Calu3 (cell line): ENCODE measurements at places on chromosomes 2 and 18. TPM values are rescaled to one million over a fixed set of nuclear protein-coding genes. Genes with fewer than 3 reads are reported as not detected.
A peak's percentile ranks its signal among the peaks of the same experiment; 100 is the strongest.

- DNase-seq: peak; percentile 24
- no peaks in the 10 kb centered on the region for H3K27me3 ChIP-seq
- H3K36me3 ChIP-seq: peaks cover 57% of the 10 kb centered on the region
- H3K4me1 ChIP-seq: peaks cover 26% of the 10 kb centered on the region
Observed at GRCh38 chr2:73232403-73233153, 461 bp downstream of the PRADC1 start.

DNA sequence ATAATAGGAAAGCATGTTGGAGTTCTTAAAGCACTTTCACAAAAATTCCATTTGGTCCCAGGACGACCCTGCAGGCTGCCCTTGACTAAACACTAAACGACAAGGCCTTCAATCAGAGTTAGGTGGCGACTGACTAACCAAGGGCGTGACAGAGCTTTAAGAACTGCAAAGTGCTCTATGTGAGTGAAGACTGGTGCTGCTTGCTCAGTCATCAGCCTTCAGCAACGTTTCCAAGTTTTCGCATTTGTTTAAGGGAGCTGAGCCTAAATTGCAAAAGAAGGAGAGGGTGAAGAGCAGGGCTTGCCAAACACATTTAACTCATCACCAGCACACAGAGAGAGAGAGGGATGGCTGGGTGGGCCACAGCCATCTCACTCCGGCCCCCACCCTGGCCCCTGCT, 204.7 kb upstream of the PID1 start:
- H3K36me3 ChIP-seq: no peaks in the 10 kb centered on the region
- H3K27ac ChIP-seq: peak overlapping the region; percentile 47
- no peaks in the 10 kb centered on the region for H3K27me3 ChIP-seq

DNA sequence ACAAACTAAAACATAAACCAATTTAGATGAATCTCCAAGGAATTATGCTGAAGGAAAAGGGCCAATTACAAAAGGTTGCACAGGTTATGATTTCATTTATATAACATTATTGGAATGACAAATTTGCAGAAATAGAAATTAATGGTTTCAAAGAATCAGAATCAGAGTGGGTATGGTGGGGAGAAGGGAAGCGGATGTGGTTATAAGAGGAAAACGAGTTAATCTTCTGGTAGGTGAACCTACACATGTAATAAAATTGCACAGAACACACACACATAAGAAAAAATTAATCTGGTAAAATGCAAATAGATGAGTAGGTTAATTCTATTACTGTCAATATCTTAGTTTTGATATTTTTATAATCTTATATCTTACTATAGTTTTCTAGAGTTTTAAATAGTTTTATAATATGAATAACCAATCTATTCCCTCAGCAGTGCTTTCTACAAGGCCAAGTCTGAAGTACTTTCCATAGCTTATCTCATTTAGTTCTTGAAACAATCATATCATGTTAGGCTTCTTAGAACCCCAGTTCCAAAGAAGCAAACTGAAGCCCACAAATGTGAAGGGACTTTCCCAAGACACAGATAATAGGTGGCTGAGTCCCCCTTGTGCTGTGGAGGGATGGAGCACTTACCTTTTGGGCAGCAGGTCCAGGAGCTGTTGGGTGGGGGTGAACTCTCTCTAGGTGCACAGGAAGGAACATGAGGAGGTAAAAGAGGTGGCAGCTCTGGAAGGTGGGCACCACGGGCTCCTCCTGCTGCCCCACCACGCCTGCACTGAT, 31.5 kb downstream of the ZNF519 start:
- H3K4me1 ChIP-seq: no peaks in the 10 kb centered on the region
- H3K4me3 ChIP-seq: no peak overlapping the region
- no peak for DNase-seq
- no peaks in the 10 kb centered on the region for H3K27me3 ChIP-seq

DNA sequence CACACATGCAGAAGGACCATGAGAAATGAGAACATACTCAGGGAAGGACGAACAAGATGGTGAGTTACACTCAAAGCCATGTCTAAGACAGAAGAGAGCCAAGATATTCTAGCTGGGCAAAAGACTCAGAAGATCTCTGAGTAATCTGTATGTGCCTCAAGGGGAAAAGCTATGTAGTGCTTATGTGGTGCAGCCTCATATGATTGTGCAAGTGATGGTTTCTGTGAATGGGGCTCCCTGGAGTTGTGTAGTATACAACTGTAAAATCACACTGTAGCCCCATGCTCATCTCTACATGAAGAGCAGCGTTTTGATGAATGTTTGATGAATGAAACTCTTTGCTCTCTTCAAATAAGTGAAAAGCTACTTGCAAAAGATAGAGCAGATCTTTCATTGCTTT, 57.5 kb downstream of the OSR1 start:
- H3K27me3 ChIP-seq: no peaks in the 10 kb centered on the region
- no peak overlapping the region for H3K4me3 ChIP-seq
- H3K4me1 ChIP-seq: peaks cover 8% of the 10 kb centered on the region
- no peaks in the 10 kb centered on the region for H3K36me3 ChIP-seq
- H3K27ac ChIP-seq: no peak overlapping the region

GRCh38 chr2:175293776-175294175, 112.3 kb upstream of the ATP5MC3 start:
- DNase-seq: no peak
- no peaks in the 10 kb centered on the region for H3K36me3 ChIP-seq
- no peak overlapping the region for H3K27ac ChIP-seq
- H3K27me3 ChIP-seq: peaks cover 93% of the 10 kb centered on the region

DNA sequence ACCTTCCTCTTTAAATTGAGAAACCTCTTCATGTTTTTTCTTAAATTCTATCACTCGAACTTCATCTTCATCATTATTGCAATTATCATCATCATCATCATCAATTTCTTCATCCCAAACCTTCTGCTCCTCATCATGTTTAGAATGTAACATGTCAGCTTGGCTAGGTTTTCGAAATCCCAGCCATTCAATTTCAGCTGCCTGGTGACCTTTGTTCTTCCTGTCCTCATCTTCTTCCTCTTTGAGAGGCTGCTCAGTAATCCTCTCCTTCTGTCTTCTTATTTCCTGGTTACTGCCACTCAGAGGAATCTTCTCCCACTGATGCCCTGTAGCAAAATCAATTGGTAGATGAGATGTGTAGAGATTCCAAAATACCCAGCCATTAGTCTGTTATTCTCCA, 4.2 kb downstream of the ERMN start:
- H3K4me3 ChIP-seq: no peak overlapping the region
- H3K27me3 ChIP-seq: no peaks in the 10 kb centered on the region
- no peak overlapping the region for H3K27ac ChIP-seq
- no peaks in the 10 kb centered on the region for H3K36me3 ChIP-seq

The TMEM163 gene
- 2.5 and 3.5 TPM in 2 replicates for total RNA-seq

- DNase-seq: no peak
- no peak overlapping the region for H3K4me3 ChIP-seq
- H3K4me1 ChIP-seq: no peaks in the 10 kb centered on the region
- no peak overlapping the region for H3K27ac ChIP-seq
Observed at GRCh38 chr18:2204736-2205135, 366.6 kb downstream of the METTL4 start.

DNA sequence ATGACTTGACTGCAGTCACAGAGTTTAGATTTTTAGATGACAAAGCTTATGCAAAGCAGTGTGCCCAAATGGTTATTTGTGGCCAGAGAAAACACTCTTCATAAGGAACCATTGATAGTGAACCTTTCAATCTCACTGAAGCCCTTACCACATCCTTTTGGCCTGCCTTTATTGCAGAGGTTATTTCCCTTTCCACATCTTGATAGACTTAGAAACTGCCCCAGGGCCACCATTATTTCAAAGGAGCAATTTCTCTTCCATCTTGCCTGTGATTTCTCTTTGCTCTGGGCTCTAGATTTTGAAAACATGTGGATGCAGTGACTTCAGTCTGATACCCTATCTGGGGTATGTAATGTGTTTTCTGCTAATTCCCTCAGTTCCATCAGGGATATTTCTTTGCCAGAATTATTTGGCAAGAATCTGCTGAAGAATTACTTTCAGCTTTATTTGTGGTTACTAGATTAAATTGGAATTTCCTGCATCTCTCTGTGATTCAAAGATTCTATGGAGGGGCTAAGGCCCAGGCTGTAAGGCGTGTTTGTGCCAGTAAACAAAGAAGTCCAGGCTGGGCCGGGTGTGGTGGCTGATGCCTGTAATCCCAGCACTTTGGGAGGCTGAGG, 51.0 kb downstream of the MOGAT1 start:
- peak overlapping the region; percentile 77 for H3K27ac ChIP-seq
- H3K36me3 ChIP-seq: peaks cover 76% of the 10 kb centered on the region
- H3K27me3 ChIP-seq: no peaks in the 10 kb centered on the region
- H3K4me1 ChIP-seq: no peaks in the 10 kb centered on the region
- no peak overlapping the region for H3K4me3 ChIP-seq

- no peak for DNase-seq
- H3K36me3 ChIP-seq: no peaks in the 10 kb centered on the region
- no peak overlapping the region for H3K4me3 ChIP-seq
- H3K27ac ChIP-seq: no peak overlapping the region
- H3K27me3 ChIP-seq: no peaks in the 10 kb centered on the region
Observed at GRCh38 chr2:155209696-155210450, 511.4 kb downstream of the KCNJ3 start.

- DNase-seq: no peak
- H3K4me3 ChIP-seq: no peak overlapping the region
- no peaks in the 10 kb centered on the region for H3K27me3 ChIP-seq
- H3K4me1 ChIP-seq: peaks cover 15% of the 10 kb centered on the region
- peaks cover 23% of the 10 kb centered on the region for H3K36me3 ChIP-seq
Observed at GRCh38 chr2:161173541-161174194, 13.4 kb downstream of the TANK start.

GRCh38 chr2:60118061-60118460, 435.4 kb downstream of the BCL11A start:
- no peaks in the 10 kb centered on the region for H3K36me3 ChIP-seq
- H3K27me3 ChIP-seq: no peaks in the 10 kb centered on the region
- H3K27ac ChIP-seq: no peak overlapping the region
- no peaks in the 10 kb centered on the region for H3K4me1 ChIP-seq
- DNase-seq: no peak

DNA sequence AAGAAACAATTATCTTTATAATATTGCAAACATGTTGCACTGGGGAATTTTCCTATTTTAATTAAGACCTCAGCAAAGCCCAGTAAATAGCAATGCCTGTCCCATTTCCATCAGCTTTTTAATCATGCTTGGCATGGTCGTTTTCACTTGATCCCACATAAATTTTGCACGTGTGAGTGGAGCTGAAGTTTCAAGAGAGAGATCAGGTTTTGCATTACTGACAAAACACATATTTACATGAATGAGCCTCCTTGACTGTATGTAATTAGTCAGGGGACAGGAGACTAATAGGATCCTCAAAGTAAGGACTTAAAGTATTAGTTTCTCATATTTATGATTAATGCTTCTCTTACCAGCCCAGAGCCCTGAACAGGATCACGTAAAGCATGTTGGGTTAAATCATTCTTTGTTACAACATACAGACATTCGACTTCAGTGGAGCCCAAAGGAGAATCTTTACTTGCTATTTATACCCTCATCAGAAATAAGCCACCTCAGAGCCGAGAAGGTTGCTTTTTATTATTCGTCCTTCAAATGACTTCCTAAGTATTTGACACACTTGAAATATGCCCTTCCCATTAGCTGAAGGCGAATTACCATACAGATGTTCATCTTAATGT, 711.3 kb downstream of the GALR1 start:
- H3K27me3 ChIP-seq: no peaks in the 10 kb centered on the region
- no peaks in the 10 kb centered on the region for H3K4me1 ChIP-seq
- no peak overlapping the region for H3K4me3 ChIP-seq
- H3K27ac ChIP-seq: no peak overlapping the region
- no peak for DNase-seq

- H3K27ac ChIP-seq: peak overlapping the region; percentile 40
- no peak overlapping the region for H3K4me3 ChIP-seq
- H3K4me1 ChIP-seq: no peaks in the 10 kb centered on the region
- DNase-seq: peak; percentile 48
Observed at GRCh38 chr18:10213526-10213925, 240.9 kb upstream of the APCDD1 start.

- H3K36me3 ChIP-seq: no peaks in the 10 kb centered on the region
- no peak for DNase-seq
- H3K4me1 ChIP-seq: peaks cover under 1% of the 10 kb centered on the region
- H3K27ac ChIP-seq: no peak overlapping the region
Observed at GRCh38 chr2:12613137-12613835, 103.5 kb upstream of the TRIB2 start.

DNA sequence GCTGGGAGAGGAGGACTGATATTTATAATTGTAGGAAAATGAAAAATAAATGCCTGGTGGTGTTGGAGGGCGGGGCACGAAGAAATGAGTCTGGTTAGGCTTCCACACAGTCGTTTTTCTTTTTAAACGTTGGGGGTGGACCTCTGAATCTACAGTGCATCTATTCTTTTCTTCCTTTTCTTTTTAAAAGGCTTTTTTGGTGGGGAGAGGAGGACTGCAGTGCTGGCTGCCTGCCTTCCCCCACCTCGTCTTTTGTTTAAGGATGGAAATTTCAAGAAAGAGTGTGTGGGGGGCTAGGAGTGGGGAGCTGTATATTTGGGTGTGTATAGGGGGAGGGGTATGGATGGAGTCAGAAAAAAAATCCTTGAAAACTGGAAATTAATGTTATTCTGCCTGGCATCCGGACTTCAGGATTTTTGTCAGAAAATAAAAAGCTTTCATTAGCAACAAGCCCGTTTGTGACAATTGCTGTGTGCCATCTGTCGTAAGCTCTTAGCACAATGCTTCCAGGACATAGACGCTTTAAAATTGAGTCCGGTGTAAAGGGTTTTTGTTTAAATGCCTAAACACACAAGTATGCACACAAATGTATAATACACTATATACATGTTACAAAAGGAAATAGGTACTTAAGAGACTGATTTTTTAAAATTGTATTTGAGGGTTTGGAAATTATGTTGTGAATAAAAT, 1.1 kb downstream of the MAP2 start:
- H3K4me3 ChIP-seq: peak overlapping the region; percentile 94
- H3K36me3 ChIP-seq: peaks cover 23% of the 10 kb centered on the region
- no peak for DNase-seq
- no peaks in the 10 kb centered on the region for H3K27me3 ChIP-seq

DNA sequence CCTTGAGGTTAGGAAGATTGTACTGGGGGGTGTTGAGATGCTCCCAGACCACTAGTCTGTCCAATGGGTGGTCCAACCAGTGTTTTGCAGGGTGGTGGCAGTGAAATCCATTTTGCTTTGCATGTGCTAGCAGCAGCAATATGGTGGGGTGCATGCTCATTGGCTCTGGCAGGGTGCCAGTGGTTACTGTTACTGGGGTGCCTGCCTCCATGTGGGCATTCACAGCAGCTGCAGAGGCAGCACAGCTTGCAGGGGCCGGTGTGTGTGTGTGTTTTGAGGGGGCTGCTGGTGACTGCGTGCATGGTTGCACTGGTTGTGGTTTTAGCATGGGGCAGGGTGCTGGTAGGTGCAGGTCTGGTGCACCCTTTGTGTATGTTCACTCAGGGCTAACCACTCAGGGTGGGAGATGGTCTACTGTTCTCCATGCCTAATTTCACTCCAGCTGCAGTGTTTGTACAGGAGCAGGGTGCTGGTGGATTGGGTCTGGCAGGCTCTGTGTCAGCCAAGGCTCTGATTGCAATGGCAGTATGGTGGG, 265.4 kb downstream of the NUP35 start:
- H3K27me3 ChIP-seq: no peaks in the 10 kb centered on the region
- no peaks in the 10 kb centered on the region for H3K4me1 ChIP-seq
- H3K36me3 ChIP-seq: peaks cover 4% of the 10 kb centered on the region
- DNase-seq: no peak

The MOCOS gene
- total RNA-seq: 24.5 and 25.7 TPM in 2 replicates
